Stimulated activated CD8-positive, alpha-beta memory T cell treated with anti-CD3 and anti-CD28 coated beads, Interleukin-7, amount 100 ng/mL, for 1 hour (primary cell): ENCODE measurements at places on chromosomes 16 and 17.

- no peak for DNase-seq
These were observed 1.6 kb downstream of the CAPN15 start for GRCh38 chr16:529012-529575.

GRCh38 chr16:81654346-81654745, 124.7 kb upstream of the PLCG2 start:
- DNase-seq, result no peak

DNA sequence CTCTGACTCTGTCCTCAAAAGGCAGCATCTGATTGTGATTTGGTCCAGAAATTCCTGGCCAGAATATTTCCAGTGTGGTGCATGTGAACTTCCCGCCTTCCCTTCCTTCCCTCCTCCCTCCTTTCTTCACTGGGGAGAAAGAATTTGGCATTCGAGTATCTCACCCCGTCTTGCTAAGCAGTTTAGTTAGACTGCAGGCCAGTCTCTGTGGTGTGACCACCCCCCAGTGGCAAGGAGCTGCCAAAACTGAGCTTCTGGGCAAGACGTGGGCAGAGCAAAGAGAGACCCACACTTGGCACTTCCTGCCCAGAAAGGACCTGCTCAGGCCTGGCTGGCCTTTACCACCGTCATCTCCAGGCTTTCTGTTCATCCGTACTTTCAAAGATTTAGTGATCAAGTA, 36.4 kb downstream of the SNX20 start:
- DNase-seq, result no peak

DNA sequence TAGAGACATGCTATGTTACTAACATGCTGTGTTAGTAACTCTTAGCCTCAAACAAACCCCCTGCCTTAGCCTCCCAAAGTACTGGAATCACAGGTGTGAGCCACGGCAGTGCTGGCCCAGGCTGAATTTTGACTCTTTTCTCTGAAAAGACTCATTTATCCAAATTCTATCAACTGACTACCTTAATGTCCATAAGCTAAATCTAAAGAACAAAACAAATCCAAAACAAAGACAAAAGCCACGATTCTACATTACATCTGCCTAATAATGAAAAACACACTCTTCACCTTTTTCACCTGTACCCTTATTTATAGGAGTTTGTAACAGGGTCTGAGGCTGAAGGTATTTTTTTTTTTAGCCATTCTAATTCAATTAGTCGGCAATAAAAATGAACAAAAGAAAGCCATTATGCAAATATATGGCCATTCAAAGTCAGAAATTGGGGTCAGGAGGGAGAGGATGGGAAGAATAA, 432.5 kb downstream of the RBFOX1 start:
- DNase-seq, result no peak

- no peak for DNase-seq
These were observed 40.2 kb upstream of the CHMP6 start for GRCh38 chr17:80951121-80952090.

DNA sequence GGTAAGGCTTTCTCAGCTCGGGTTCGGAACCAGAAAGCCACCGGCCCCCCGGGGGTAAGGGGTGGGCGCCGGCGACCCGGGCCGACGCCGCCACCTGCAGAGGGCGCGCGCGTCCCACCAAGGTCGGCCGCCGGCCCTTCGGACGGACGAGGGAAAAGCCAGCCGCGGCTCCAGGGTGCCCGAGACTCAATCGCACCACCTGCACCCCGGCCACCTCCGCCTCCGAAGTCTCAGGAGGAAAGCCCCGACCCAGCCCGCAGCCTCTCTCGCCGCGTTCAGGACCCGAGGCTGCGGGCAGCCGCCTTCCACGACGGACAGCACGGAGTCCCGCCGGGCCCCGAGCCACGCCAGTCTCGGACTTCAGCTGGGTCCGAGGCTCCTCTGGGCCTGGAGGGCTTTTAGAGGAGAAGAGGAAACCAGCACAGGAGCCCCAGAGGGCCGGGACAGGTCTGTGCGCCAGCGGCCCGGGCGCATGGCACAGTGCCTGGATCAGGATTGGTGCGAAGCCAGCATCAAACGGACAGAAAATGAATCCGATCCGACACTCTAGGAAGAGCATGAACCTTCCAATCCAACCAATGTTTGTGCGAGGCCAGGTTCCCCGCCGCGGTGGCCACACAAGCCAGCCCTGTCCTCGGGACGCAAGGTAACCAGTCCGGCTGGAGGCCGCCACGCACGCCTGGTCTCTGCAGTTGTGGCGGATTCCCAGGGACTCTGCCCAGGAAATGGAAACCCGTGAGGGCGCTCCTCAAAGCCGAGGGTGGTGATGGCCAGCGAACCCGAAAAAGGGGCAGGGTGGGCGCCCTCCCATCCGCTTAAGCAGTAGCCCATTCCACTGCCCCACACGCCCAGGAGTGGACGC, 6.7 kb downstream of the CBX8 start:
- DNase-seq, result no peak

DNA sequence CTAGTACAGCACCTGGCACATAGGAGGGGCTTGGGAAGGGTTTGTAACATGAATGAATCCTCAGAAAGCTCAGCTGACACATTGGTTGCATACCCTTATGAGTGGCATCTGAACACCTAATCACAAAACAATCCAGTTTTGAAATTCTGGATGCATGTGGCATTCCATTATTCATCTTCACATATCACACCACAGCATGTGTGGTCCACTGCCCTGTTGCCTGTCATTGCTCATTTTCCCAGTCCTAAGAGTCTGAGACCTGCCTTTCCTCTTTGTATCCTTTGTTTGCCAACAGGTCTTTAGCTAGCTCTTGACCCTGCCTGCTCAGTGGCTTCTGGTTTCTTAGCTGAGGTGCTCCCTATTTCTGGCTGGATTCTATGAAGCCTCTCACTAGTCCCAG, 170.8 kb upstream of the ASIC2 start:
- no peak for DNase-seq

DNA sequence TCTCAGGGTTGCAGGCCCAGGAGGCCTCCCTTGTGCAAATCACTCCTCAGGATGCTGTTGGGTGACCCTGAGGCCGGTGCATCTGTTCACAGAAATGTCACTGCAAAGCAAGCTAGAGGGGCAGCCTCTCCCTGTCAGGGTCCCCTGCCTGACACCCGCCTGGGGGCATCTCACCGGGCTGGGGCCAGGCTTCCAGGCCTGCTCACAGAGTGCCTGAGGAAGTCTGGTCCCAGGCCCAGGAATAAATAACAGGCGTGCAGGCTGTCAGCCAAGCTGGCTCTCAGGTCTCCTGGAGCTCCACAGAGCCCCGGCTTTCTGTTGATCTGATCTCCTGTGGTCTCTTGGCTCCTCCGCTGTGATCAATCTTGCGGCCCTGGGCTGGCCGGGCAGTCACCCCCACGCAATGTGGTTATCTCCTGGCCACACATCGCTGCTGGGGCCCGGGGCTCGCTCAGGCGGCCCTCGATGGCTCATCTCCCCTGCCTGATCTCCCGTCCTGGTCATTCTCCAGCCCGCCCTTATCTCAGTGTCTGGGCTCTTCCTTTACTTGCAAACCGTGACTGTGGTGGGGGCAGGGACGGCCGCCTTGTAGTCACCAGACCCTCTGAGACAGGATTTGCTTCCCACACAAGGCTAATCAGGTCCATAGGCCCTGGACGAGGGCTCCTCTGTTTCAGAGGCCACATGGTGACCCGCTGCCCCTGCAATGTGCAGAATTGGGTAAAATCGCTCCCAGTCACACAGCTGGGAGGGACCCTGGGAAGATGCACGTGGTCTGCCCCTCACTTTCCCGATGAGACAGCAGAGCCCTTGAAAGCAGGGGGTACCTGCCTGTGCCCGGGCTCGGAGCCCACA, 231.2 kb upstream of the GSE1 start:
- no peak for DNase-seq

GRCh38 chr16:4384509-4384942, 12.9 kb downstream of the VASN start:
- no peak for DNase-seq

GRCh38 chr17:75633486-75634375, 497 bp downstream of the SMIM5 start:
- peak; percentile 25 for DNase-seq

- no peak for DNase-seq
These were observed 7.8 kb downstream of the CCDC200 start for GRCh38 chr17:43220511-43221125.
